AG09319 (cell line): ENCODE measurements at places on chromosomes 1 and 21.
A peak's percentile ranks its signal among the peaks of the same experiment; 100 is the strongest.

DNA sequence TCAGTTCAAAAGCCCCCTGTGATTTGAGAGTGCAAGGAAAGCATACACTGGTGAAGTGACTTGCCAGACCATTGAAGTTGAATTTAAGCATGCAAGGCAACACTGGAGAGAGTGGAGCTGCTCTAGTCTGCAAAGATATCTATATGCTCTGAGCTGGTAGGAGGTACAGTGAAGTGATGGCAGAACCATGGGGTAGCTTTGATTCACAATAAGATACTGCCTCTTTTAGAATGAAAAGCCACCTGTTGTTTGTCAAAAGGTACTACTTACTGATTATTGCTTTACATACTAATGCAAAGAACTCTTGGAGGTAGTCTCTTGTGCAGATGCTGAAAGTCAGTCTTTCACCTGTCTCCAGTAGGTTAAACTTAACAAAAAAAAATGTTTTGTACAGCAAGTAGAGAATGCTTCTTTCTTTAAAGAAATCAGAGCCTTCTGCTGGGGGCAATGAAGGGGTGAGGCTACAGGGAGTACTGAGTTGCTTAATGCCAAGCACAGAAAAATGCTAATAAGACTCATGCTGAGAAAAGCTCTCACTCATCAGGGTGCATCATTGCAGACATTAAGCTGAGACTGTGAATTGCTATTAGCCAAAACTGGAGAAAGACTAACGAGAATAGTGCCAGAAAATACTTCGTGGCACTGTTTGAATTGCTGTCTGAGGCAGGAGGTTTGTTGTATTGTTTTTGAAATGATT lies 1150.5 kb upstream of the TMPRSS15 start:
- DNase-seq = no peak

DNA sequence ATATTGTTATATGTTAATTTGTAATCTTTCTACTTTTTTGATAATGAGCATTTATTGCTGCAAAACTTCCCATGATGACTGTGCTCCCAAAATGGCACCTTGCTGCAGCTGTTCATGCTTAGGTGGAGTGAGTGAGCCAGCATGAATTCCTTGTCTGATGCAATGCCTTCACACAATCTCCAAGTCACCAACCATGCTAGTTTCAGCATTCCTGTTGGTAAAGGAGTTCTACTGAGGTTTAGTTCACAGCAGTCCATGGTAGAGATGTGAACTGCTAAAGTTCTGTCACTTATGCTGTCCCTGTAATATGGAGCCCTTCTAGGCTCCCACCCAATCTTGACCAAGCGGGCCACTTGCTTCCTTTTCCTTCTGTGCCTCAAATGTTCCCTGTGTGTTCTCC lies 26.2 kb upstream of the PRKACB start:
- peak; percentile 25 for DNase-seq

DNA sequence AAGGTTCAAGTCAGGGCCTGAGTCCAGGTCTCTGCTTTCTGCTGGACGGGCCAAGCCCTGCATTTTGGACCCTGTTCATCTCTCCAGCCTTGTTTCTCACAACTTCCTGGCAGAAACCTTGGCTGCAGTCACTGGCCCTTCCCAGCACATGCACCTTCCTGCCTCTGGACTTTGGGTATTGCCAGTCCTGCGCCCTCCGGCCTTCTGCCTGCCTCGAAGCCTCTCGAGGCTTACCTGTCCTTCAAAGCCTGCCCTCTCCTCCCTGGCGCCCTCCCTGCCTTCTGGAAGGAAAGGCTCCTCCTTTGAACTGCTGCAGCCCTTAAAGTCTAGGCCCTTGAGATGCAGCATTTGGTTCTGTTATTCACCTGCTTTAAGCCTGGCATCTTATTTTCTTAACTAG lies 52.8 kb downstream of the HTR6 start:
- no peak for DNase-seq

- no peak for DNase-seq
These were observed 134.7 kb upstream of the KCNJ15 start for GRCh38 chr21:38121888-38122720.

DNA sequence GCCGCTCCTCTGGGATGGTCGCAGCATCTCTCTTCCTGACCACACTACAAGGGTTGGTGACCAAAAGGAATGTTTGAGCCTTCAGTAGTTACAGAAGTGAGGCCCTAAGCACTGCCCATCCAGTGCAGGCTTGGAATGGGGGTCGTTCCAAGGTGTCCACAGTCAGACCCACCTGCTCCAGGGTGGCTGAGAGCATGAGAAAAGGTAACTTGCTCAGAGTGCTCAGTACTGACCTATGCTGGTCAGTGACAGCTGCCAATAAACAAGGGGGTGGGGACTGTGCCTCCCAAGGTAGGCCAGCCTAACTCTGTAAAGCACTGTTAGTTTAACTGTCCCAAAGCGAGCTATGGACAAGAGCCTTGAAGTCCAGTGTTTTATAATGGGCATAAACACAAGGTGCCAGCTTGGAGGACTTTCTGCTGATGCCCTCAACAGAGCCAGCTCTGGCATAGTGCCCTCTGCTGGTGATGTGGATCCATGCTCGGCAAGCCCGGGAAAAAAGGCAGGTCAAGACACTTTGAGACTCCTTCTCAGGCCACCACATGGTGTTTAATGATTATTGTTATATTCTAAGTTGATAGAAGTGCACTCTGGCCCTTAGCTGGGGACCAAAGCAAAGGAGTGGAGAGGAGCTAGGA lies 78.1 kb upstream of the DNAH14 start:
- peak; percentile 28 for DNase-seq

DNA sequence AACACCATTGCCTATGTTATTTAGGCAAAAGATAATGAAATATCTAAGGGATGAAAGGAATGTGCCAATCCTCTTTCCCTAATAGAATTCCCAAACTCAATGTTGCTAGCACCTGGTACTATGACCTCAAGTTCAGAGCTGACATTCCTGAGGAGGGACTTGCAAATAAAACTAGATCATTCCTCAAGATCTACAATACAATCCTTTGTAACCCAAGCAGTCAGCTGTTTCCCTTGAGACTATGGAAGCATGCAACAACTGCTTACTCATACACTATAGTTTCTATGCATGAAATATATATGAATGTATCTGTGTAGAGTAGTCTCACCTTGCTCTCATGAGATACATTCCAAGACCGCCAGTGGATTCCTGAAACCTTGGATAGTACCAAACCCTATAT lies 65.0 kb downstream of the ABL2 start:
- DNase-seq = no peak

- no peak for DNase-seq
These were observed 4.3 kb upstream of the FUCA1 start for GRCh38 chr1:23872421-23872820.
